ENCODE measurements at places on chromosomes 3 and 15. TPM values are rescaled to one million over a fixed set of nuclear protein-coding genes. Genes with fewer than 3 reads are reported as not detected.

GRCh38 chr3:155420406-155420805 is 126.9 kb upstream of the STRIT1 start:
- DNase-seq, result no peak

DNA sequence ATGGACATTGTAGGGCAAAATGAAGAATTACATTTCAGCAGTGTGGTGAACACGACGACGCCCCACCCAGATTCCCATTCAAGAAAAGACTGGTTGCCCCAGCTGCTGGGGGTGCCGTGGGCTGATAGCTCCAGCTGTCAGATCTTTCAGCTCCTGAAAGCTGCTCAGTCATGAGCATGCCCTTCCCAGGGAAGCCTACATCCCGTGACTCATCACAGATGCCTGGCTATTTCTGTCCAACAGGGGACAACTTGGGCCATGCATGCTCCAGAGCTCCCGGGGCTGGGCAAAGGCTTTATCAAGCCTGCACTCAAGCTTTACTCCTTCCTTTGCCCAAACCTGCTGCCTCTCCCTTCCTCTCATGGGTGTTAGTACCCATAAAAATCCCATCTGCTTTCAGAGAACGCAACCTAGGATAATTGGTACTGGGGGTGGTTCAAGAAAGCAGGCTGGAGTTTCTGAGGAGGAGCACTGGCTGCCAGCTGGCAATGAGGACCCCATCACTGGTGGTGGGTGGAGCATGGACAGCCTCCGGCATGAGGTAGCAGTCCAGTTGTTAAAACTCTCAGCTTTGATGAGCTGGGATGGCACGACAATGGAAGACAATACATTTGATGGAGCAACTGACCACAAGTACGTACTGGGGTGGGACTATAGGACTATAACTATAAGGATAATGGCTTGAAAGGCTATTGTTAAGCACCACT is 16.4 kb upstream of the ST8SIA2 start:
- DNase-seq, result peak; percentile 80

GRCh38 chr3:140052771-140053702 is 118.1 kb downstream of the CLSTN2 start:
- no peak for DNase-seq

DNA sequence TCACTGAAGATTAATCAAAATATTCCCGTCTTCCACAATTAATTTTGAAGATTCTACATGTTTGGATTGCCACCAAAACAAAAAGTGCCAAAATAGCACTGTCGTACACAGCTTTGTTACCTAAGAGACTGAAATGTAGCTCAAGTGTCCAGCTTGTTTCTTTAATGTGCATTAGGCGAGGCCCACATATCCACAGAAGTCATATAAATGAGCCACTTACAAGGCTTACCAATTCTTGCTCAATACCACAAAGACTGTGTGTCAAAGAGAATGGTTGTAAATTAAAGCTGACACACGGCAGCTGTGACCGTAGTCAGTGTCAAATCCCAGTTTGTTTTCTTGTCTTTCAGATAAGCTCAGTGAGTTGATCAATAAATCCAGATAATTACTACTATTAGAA is 639.4 kb upstream of the TBL1XR1 start:
- DNase-seq, result no peak

- no peak for DNase-seq
These were observed 90.1 kb upstream of the BHLHE40 start for GRCh38 chr3:4888913-4889846.

DNA sequence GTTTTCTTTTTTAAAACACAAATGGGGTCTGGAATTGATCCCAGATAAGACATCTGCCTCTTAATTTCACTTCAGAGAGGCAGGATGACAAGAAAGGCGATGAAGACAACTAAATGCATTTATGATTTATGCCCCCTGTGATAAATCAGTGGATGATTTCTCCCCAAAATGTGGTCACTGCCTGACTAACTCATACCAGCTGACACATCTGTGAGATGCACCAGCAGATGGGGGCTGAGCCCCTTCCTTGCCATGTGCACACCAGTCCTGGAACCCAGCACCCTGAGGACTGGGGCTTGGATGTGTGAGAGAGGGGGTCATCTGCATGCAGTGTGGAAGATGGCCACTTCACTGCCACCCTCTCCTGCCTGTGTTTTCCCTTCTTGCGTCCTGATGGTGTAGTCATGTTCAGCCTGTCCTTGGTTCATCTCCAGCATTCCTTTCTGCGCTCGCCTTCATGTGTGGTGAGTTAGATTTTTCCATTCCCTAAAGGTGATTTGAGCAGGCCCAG is 264.3 kb downstream of the LRTM1 start:
- DNase-seq, result no peak

GRCh38 chr15:67201136-67201535 is 53.3 kb downstream of the AAGAB start:
- DNase-seq, result no peak

The RTP4 gene
- 0.94 TPM for total RNA-seq

The CHRNA5 gene
- 2.0 TPM for total RNA-seq
